ENCODE measurements at places on chromosomes 16 and 17.

DNA sequence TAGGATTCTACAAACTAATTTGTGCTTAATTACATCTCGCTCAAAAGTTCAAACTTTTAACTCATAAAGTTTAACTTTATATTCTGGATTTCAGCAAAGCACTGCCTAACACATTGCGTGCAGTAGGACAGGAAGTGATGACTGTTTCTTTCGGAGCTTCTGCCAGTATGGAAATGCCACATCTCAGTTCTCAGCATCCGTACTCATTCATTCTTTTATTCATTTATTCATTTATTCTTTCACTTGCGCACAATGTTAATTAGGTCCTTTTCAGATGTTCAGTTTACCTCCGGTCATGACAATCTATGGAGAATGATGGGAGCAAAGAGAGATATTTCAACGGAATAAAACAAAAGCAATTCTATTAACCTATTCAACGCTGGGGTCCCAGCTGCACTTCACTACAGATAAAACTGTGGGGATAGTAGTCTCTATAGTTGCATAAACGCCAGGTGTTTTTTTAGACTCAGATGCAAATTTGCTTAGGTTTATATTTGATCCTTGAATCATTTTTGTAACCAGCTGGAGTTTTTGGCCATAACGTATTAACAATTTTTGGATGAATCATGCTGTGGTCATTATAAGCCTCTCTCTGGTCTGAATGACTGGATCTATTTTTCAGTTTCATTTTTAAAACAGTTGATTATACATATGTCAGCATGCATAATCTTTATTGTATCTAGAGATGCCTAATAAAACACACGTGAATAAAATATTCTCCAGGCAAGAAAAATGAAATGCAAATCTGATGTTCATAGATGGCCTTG is 143.9 kb downstream of the KCNJ2 start:
- DNase-seq: no peak

GRCh38 chr17:29838961-29839360 is 91.1 kb downstream of the SSH2 start:
- no peak for DNase-seq

GRCh38 chr16:4136229-4136813 is 20.1 kb upstream of the ADCY9 start:
- DNase-seq: peak; percentile 84

GRCh38 chr17:39867084-39867879 is 720 bp upstream of the ZPBP2 start:
- no peak for DNase-seq

GRCh38 chr17:69864462-69864861 is 210.6 kb upstream of the KCNJ16 start:
- DNase-seq: no peak

All from left lung (tissue), 14 donors.